HT-29 (cell line): ENCODE measurements at places on chromosomes 6 and 20.

DNA sequence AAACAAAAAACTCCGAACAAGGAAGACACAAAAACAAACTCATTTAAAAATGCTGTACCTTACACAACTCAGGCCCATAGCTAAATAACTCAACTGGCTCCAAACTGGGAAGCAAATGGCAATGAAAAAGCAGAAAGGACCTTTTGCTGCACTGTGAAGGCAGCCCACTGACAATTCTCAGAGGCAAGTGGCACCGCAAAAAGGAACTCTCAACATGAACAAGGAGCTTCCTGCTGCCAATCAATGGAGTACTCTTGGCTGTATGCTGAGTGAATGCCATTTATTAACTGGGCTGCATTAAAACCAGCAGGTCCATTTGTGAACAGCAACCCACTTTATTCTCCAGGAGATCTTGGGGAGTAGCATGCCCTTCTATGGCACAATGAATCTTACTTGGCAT lies 209.9 kb downstream of the PTPRK start:
- no peak for DNase-seq

GRCh38 chr6:127484212-127484863 lies 25.1 kb upstream of the KIAA0408 start:
- DNase-seq: peak; percentile 22

DNA sequence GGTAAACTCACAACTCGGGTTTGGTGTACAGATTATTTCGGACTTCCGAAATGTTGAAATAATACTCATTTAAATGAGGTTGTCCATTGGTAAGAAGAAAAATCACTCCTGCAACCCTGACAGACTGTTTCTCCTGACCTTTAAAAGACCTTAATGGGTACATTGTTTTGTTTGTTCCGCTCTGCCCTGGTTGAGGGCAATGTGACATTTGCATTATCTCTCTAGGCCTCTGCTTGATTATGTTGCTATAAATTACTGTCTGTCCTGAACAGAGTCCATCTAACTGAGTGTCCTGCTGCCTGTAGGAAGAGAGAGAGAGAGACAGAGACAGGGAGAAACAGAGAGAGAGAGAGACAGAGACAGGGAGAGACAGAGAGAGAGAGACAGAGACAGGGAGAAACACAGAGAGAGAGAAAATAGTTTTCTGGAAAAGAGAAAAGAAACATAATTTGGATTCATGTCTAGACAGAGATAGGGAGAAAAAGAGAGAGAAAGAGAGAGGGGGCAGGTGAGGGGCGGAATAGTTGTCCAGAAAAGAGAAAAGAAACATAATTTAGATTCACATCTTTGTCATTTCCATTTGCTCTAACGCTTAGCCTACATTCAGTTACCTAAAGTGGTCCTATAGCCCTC lies 83.2 kb downstream of the SHLD1 start:
- DNase-seq: no peak

- DNase-seq: no peak
Observed at GRCh38 chr6:165552248-165552736, 110.7 kb downstream of the PDE10A start.

GRCh38 chr6:43963203-43963602 lies 164.0 kb downstream of the MRPL14 start:
- DNase-seq: no peak

GRCh38 chr6:108114841-108115597 lies 40.5 kb upstream of the OSTM1 start:
- DNase-seq: peak; percentile 32

DNA sequence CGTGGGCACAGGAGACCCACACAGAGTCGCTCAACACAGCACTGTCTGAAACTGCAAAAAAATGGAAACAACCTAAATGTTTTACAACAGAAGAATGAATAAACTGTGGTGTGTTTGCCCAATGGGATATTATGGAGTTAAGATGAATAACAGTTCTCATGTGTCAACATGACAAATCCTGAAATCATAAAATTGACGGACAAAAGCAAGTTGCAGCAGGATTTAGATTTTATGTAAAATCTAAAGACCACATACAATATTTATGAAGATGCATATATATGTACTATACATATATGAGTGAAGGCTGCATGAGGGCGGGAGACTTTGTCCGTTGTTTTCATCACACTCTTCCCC lies 79.7 kb downstream of the GRM4 start:
- no peak for DNase-seq

DNA sequence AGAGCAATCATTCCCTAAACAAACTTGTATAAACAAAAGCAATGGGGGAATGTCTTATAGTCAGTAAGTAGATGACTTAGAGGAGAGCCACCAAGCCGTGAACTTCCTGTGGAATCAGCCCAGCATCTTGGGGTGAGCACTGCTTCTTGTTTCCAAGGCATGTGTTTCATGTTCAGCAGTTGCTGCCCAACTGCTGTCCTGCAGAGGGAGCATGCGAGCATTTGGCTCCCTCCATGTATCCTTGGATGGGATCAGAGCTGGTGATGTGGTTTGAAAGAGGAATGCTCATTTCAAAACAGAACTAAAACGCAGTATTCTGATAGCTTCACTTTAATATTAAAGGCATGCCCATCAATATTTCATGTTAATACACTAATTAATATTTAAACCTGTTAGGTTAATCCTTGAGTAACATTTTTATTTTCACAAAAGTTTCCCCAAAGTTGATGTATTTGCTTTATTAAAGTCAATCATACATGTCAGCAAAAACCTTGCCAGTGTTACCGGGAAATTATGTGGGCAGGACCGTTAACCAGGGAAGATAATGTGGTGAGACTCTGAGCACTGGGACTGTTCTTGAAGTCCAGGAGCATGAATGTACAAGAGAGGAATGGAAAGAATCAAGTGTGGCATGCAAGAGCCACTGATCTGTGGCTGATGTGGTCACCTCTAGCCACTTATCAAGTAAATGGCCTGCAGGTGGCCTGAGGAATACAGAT lies 172.1 kb upstream of the GGTLC1 start:
- peak; percentile 46 for DNase-seq

GRCh38 chr20:40948465-40949267 lies 80.0 kb upstream of the TOP1 start:
- DNase-seq: no peak

- DNase-seq: no peak
Observed at GRCh38 chr6:145327586-145327985, 407.7 kb downstream of the EPM2A start.

DNA sequence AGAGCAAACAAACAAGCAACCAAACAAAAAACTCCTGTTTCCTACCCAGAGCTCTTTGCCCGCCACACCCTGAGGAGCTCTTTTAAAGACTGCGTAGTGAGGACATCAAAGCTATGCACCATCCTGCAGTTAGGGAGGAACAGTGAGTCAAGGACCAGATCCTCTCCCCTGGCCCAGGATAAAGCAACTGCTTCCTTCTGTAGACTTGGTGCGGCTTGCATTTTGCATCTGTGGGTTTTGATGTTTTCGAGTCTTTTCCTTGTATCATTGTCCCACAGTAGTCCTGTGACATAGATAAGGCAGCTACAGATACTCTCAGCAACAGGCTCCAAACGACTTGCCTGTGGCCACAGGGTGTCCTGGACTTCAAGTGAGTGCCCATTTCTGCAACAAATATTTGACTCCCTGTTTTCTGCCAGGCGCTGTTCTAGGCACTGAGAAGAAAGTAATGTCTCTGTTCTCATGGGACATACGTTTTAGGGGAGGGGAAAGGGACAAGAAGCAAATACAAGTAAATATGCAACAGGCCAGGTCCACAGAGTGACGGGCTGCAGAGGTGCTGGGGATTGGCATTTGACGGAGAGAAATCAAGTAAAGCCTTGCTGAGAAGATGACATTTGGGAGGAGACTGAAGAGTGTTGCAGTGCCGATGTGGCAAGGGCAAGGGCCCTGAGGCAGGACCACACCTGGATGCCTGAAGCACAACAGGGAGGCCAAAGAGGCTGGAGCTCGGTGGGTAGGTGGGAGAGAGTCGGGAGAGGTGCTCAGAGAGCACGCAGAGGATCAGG lies 35.9 kb upstream of the MAP3K4 start:
- no peak for DNase-seq
